ENCODE measurements at places on chromosomes 11 and 22. TPM values are rescaled to one million over a fixed set of nuclear protein-coding genes. Genes with fewer than 3 reads are reported as not detected.

Gene CRYBB3
- total RNA-seq = not detected

DNA sequence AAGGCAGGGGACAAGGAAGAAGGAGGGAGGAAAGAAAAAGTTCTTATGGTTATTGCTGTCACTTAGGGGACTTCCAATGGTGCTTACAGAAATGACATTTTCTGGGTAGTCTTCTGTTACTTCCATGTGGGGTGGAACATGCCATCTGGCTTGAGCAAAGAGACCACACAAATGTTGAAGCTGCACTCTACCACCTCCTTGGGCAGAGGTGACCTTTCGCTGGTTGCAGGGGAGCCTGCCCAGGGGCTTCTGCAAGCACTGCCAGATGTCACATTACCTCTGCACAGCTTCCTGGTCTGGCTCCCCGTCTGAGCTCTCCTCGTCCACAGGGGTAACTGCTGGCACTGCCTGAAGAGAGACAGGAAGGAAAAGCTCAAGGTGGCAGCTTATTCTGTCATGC lies 32.6 kb upstream of the APOA1 start:
- no peak for DNase-seq

Gene CFAP68
- 19.4 TPM for total RNA-seq

DNA sequence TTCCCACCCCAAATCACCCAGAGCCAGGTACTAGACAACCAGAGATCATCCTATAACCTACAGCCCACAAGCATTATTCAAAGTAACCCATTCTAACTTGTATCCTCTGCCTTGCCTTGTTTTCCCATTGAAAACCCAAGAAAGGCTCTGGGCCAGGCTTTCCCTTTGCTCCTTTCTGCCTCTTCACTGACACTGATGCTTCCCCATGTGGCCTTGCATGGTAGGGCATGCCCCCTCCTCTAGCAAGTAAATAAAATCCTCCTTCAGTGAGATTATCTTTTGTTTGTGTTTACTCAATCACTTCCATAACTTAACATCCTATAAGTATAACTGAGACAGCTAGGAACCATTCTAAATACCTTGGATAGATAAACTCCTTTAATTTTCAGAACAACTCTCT lies 65.6 kb upstream of the FAR1 start:
- no peak for DNase-seq

Gene VPREB1
- not detected for total RNA-seq

DNA sequence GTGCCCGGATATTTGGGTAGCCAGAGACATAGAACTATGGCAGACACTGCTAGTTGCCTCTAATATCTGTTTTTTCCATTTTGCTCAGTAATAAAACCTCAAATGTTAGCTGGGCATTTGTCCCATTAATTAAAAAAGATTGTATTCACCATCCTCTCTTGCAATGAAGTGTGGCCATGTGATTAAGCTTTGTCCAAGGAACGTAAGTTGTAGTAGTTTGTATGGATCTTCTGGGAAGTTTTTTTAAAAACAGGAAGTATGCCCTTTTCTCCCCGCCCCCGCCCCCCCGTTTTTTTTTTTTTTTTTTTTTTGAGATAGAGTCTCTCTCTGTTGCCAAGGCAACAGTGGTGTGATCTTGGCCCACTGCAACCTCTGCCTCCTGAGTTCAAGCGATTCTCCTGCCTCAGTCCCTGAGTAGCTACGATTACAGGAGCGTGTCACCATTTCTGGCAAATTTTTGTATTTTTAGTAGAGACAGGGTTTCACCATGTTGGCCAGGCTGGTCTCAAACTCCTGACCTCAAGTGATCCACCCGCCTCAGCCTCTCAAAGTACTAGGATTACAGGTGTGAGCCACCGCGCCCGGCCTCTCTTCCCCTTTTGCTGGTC lies 1.7 kb upstream of the TMEM135 start:
- DNase-seq = no peak

DNA sequence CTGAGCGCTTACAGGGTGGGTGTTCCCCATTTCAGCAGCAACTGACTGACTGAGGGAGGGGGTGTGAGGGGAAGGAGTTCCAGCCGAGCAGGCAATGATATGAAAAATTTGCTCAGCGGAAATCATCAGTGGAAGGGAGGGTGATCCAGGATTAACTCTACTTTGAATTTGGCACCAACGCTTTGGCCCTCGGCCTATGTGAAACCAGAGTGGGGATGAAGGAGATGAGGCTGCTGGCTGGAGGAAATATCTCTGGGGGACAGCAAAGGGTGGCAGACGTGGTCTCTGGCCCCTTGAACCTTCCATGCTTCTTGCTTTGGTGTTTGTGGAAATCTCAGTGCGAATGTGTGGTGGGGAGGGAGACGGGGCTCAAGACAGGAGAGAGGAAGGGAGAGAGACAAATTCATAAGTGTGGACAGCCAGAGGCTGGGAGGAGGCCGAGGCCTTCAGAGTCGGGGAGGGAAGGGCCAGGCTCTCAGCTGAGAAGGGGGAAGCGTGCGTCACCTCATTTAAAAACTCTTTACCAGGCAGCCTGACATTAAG lies 83.6 kb downstream of the FDX1 start:
- DNase-seq = no peak

Gene AGBL2
- 5.9 TPM for total RNA-seq

DNA sequence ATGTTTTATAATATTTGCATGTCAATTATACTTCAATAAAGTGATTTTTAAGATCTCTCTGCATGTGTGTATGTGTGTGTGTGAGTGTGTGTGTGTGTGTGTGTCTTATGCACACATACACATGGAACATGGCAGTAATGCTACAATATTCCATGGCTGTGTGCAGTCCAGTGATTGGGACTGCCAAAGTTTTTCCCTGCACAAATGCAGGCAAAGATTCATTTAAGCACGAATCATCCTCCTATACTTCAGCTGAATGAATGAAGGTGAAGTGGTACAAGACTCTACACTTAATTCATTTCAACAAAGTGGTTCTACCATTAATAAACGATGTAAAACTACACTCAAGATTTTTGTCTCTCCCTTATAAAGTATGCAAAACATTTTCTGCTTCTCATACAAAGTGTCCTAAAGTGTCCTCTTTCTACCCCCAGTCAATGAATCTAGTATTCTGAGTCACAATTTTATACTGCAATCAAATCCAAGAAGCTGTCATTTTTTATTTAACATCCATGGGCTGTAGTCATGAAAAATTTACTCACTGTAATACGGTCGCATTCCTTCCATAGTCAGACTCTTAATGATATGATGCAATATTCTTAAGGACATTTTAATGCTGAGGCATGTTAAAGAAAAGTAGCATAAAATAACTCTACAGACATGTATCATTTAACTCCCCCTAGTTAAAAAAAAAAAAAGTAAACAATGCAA lies 132.4 kb downstream of the TTC28 start:
- no peak for DNase-seq

Gene DTX4
- 0.30 TPM for total RNA-seq

DNA sequence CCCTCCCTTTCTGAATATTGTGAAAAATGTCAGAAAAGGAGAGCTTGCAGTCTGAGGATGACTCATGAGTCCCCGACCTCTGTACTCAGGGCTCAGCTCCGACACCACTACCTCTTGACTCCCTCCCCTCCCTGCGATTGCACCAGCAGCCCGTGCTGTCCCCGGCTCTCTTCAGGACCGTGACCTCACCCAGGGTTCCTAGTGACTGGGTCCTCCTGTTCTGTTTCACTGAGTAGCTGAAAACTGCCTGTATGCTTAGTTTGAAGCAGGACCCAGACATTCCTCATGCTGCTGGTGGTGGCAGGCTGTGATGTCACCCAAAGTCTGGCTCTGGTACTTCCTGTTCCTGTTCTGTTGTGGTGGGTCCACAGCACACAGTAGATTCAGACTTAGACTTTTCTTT lies 11.7 kb downstream of the PHRF1 start:
- DNase-seq = peak; percentile 73

DNA sequence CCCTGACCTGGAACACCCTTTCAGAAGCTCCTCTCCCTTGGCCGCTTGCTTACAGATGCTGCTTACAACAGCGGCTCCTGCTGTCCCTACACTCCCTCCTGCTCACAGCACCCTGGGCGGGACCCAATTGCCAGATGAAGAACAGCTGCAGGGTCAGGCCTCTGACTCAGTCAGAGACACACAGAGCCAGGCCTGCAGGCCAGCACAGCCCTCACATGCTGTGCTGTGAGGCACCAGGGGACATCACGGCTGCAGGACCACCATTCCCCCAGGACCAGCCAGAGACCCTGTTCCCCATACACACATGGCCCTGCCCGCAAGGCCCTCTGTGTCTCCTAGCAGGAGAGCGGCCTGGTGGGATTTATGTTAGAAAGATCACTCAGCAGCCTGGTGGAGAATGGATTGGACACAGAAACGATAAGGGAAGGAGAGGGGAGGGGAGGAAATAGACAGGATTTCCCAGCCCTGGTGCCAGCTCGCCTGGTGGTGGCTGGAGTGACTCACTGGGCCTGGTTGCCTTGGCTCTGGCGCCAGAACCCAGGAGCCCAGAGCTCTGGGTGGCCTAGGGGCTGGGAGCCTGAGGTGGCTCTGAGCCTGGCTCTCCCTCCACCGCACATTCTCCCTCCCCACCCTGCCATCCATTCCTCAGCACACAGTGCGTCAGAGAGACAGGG lies 6.7 kb downstream of the CAPN5 start:
- DNase-seq = no peak

Gene OR4D6
- total RNA-seq = not detected

- DNase-seq = no peak
Measured at GRCh38 chr11:34971928-34972327, 55.5 kb downstream of the PDHX start.

GRCh38 chr22:24437091-24437490 lies 9.7 kb downstream of the ADORA2A start:
- no peak for DNase-seq

DNA sequence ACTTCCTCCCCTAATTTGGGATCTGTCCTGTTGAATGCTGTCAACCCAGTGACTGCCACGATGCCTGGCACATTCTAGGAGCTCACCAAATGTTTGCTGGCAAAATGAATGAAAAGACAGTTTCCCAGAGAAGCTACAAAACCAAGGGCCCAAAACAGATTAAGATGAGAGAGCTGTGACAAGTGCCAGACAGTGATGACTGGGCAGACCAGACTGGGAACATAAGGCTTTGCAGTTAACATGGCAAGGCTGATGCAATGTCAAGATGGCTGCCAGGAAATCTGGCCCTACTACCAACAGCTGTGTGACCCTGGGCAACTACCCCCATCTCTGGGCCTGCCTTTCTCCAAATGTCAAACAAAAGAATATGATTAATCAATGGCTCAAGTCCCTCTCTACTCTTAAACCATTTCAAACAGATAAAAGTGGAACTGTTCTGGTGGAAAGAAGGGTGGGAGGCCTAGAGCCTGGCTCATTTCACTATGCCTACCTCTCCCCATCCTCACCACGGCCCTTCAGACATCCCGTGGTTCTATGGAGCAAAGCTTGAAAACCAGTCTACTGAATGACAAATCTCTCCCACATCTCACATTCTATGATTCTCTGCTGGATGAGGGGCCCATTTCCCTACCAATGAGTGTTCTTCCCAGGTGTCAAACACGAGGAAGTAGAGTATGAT lies 12.8 kb downstream of the AP1B1 start:
- DNase-seq = no peak

DNA sequence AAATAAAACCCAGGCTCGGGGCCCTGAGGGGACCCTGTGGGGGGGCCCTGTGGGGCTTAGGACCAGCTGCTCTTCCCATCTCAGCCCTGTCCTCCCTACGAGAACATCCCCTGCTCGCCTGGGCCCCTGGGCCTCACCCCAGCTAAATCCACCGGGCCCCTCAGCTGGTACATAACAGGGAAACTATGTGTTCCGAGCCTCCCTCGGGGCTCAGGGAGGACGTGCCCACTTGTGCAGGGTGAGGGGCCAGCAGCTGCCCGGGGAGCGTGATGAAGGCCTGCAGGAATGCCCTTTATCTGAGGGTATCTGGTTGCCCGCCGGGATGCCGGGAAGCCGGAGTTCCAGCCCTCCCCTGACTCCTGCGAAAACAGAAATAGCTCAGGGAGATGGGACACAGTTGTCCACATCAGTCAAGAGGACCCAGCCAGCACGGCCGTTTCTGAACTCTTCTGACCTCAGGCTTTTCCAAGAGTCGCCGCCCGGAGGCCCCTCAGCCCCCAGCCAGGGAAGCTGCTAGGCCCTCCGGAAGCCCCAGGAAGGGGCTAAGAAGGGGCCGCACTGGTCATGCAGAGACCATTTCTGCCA lies 20.6 kb downstream of the MRPL23 start:
- DNase-seq = no peak

- no peak for DNase-seq
Measured at GRCh38 chr11:43871051-43871450, 9.6 kb upstream of the ALKBH3 start.

- DNase-seq = no peak
Measured at GRCh38 chr22:48237466-48238283, 1475.2 kb downstream of the TBC1D22A start.

- no peak for DNase-seq
Measured at GRCh38 chr11:29334776-29335130, 682.1 kb downstream of the KCNA4 start.

Gene PRR33
- 0.08 TPM for total RNA-seq

DNA sequence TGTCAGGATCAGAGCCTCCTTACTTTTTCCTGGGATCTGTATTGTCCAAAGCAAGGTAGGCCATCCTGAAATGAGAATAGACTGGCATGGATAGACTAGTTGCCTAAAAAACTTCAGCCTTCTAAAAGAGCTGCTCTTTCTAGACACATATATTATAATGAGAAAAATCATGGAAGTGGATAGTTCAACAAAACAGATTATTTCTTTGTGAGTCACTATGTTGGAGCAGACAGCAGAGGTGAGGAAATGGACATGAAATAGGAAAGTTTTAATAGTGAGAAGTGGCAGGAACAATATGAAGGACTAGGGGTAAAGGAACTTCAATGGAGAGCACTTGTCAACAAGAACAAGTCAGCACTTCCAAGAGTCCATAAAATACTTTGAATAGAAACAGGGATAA lies 101.9 kb upstream of the ANO3 start:
- no peak for DNase-seq

Gene RBMXL2
- total RNA-seq = not detected

Gene C1QTNF4
- 0.68 TPM for total RNA-seq

DNA sequence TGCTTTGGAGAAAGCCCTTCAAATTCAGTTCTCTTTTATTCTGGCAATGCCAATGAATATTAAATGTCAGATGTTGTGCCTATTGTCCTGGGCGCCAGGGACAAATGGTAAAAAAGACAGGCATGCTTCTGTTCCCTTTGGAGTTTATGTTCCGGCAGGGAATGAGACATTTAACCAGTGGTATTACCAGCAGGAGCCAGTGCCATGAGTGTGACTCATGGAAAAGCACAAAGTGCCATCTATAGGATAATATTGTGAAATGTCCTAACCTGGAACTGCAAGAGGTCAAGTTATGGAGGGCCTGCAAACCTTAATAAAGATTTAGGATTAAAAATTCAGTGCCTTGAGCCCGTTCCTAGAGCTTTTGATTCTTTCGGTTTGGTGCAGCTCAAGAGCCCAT lies 39.5 kb downstream of the REXO2 start:
- no peak for DNase-seq

Gene CSF2RB
- 3.0 TPM for total RNA-seq

Gene IGSF9B
- total RNA-seq = 70.8 TPM

GRCh38 chr11:70699294-70700221 lies 301.2 kb downstream of the CTTN start:
- DNase-seq = no peak
